ENCODE measurements at places on chromosomes 2 and 18. TPM values are rescaled to one million over a fixed set of nuclear protein-coding genes. Genes with fewer than 3 reads are reported as not detected.

The RESP18 gene
- not detected for total RNA-seq

The GPR35 gene
- 3.4 TPM for total RNA-seq

The CIAO1 gene
- total RNA-seq = 92.0 TPM

The LIPT1 gene
- 12.9 TPM for total RNA-seq

The G6PC2 gene
- total RNA-seq = 35.3 TPM

DNA sequence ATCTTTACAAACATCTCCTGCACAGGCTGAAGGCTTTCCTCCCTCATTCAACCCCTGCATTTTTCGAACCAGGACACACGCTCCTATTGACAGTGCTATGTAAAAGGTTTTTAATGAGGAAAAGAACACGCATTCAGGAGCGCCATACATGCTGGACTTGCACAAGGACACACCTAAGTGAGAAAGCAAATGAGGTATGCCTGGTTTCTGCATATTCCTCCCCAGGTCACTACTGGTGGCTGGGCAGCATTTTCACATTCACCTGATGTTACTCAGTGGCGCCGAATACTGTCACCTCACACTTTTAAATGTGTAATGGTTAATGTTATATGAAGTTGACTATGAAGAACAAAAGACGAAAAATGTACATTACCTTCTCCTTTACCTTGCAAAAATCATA lies 150.6 kb downstream of the ANTXR1 start:
- H3K4me1 ChIP-seq = no peaks in the 10 kb centered on the region
- no peak overlapping the region for H3K4me3 ChIP-seq
- no peaks in the 10 kb centered on the region for H3K36me3 ChIP-seq
- DNase-seq = no peak
- peak overlapping the region; percentile 24 for H3K27ac ChIP-seq

DNA sequence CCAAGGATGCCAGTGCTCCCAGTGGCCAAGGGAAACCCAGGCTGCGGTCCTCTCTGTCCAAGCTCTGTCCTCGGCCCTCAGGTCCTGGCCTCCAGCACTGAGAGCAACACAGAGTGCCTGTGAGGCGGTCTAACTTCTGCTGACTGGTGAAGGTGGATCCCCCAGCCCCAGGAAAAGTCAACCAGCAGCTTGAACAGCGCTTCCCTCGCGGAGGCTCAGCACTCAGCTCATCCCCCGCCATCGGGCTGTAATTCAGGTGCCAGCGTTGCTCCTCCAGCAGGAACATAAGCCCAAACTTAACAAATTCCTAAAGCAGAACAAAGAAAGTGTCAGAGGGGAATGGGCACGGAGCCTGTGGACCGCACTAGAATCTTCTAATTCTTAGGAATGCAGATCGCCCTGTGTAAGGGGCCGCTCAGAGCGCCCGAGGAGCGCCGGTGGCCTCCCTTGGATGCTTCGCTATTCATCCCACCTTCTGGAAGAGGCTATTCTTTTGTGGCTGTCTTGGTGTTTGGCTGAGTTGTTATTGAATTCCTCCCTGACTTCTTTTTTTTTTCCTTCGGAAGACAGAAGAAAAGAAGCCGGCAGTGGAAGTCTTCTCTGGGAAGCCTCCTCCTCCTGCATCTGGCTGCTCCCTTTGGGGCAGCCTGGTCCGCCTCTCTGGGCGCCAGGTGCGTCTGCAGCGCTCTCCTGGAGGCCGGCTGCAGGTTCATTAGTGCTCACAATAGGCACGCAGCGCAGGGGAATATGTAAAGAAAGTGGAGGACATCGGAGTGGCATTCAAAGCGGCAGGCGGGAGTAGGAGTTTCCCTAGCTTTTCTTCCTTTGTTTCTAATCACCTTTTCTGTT lies 905.6 kb downstream of the TSN start:
- no peak overlapping the region for H3K4me3 ChIP-seq
- DNase-seq = no peak
- H3K27me3 ChIP-seq = no peaks in the 10 kb centered on the region

GRCh38 chr2:133652398-133652797 lies 84.1 kb upstream of the NCKAP5 start:
- H3K4me1 ChIP-seq = no peaks in the 10 kb centered on the region
- DNase-seq = no peak
- no peaks in the 10 kb centered on the region for H3K36me3 ChIP-seq
- H3K27me3 ChIP-seq = no peaks in the 10 kb centered on the region
- H3K4me3 ChIP-seq = no peak overlapping the region

DNA sequence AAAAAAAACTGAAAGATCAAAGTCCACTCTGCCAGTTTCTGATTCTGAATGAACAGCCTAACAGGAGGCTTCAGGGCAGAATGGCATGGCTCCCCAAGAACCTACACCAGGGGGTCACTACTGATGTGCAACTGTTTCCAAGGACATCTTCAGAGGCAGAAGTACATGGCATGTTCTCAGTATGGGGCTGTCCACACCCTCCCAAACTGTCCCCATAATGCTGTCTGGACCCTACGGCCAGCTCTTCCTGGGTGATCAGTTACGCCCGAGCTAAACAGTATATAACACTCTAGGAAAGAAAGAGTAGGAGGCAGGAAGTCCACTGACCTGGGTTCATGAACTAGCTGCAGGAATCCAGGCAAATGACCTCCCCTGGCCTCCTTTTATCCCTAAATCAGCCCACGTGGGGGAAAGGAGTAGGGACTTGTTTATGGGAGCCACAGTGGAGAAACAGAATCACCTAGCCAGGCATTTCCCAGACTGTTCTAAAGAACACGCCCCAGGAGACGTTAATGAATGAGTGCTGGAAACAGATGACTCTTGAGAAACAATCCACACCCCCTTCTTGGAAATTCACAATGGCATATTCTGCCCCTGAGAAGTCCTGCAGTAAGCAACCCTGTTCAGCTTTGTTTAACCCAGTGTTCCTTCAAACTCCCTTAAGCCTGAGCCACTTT lies 2.5 kb downstream of the TMBIM1 start:
- H3K27ac ChIP-seq = peak overlapping the region; percentile 100
- no peaks in the 10 kb centered on the region for H3K27me3 ChIP-seq
- DNase-seq = peak; percentile 48
- no peak overlapping the region for H3K4me3 ChIP-seq
- peaks cover 91% of the 10 kb centered on the region for H3K4me1 ChIP-seq
- no peaks in the 10 kb centered on the region for H3K36me3 ChIP-seq

GRCh38 chr2:2926858-2927175 lies 450.8 kb downstream of the EIPR1 start:
- H3K4me1 ChIP-seq = no peaks in the 10 kb centered on the region
- H3K27me3 ChIP-seq = no peaks in the 10 kb centered on the region
- H3K27ac ChIP-seq = no peak overlapping the region
- DNase-seq = no peak
- no peaks in the 10 kb centered on the region for H3K36me3 ChIP-seq
- H3K4me3 ChIP-seq = no peak overlapping the region

GRCh38 chr18:13810950-13811485 lies 12.9 kb upstream of the MC5R start:
- H3K4me3 ChIP-seq = no peak overlapping the region
- peaks cover 27% of the 10 kb centered on the region for H3K4me1 ChIP-seq
- H3K36me3 ChIP-seq = no peaks in the 10 kb centered on the region
- no peaks in the 10 kb centered on the region for H3K27me3 ChIP-seq

GRCh38 chr2:119233326-119234020 lies 9.8 kb downstream of the STEAP3 start:
- no peaks in the 10 kb centered on the region for H3K27me3 ChIP-seq
- peaks cover 19% of the 10 kb centered on the region for H3K4me1 ChIP-seq
- no peak for DNase-seq
- H3K4me3 ChIP-seq = no peak overlapping the region
- no peak overlapping the region for H3K27ac ChIP-seq

DNA sequence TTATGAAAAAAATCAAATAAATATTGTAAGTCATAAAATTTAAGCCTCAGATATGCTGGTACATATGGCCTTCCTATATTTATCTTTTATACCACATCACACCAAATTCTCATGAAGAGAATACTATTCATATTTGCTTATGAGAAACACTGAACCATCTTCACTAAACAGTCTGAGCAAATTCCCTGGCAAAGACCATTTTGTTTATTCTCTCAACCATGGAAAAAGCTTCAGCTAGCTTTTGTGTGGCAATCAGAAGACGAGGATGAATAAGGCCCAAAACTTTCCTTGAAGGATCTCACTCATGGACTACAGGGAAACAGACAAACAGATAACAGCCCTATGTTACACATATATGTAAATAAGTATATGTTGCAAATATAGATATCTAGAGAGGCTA lies 252.1 kb downstream of the TMX3 start:
- DNase-seq = no peak
- no peaks in the 10 kb centered on the region for H3K27me3 ChIP-seq
- H3K4me1 ChIP-seq = no peaks in the 10 kb centered on the region
- H3K27ac ChIP-seq = no peak overlapping the region
- H3K36me3 ChIP-seq = no peaks in the 10 kb centered on the region

- H3K36me3 ChIP-seq = no peaks in the 10 kb centered on the region
- H3K27ac ChIP-seq = peak overlapping the region; percentile 67
Measured at GRCh38 chr2:222433332-222434173, 9.2 kb downstream of the SGPP2 start.

DNA sequence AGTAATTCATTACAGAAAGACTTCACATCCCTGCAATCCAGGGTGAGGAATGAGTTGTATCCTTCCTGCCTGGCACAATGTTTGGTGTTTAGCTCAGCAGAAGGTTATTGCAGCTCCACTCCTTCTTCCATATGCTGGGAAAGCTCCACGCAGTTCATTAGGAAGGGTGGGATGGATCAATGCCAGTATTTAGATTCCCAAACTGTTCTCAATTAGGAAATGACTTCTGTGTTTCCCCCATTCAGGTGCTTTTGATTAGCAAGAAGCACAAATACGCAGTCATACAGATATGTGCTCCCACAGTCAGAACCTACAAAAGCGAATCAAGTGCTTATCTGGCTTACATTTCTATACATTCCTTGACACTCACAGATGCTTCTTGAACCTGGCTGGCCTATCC lies 340.6 kb downstream of the NYAP2 start:
- H3K36me3 ChIP-seq = no peaks in the 10 kb centered on the region
- H3K27me3 ChIP-seq = no peaks in the 10 kb centered on the region
- no peak overlapping the region for H3K27ac ChIP-seq
- no peak overlapping the region for H3K4me3 ChIP-seq
- DNase-seq = no peak

DNA sequence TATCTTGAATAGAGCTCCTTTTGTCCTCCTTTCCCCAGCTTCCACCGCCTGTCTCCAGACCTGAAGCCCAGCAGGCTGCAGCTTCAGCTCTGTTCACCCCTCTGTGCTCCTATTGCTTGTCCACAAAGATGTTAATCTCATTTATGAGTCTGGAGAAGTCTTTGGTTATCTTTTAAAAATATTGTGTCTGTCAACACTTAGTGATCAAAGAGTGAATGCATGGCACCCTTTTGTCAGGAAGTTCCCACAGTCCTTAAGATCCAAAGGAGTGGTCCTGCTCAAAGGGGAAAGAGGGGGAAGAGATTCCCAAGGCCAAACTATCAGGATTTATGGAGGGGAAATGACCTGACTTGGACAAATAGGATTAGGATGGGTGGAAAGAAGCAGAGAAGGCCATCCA lies 118.9 kb downstream of the ACAA2 start:
- H3K27ac ChIP-seq = no peak overlapping the region
- H3K4me1 ChIP-seq = no peaks in the 10 kb centered on the region
- DNase-seq = no peak
- H3K36me3 ChIP-seq = no peaks in the 10 kb centered on the region
- no peak overlapping the region for H3K4me3 ChIP-seq
- H3K27me3 ChIP-seq = no peaks in the 10 kb centered on the region

GRCh38 chr18:5196253-5197031 lies 615 bp downstream of the AKAIN1 start:
- no peak overlapping the region for H3K27ac ChIP-seq
- H3K4me1 ChIP-seq = peaks cover 10% of the 10 kb centered on the region
- DNase-seq = peak; percentile 9
- no peaks in the 10 kb centered on the region for H3K27me3 ChIP-seq

GRCh38 chr2:226835420-226835795 lies 446 bp upstream of the RHBDD1 start:
- H3K4me3 ChIP-seq = peak overlapping the region; percentile 74
- peaks cover 33% of the 10 kb centered on the region for H3K4me1 ChIP-seq
- no peaks in the 10 kb centered on the region for H3K36me3 ChIP-seq
- H3K27ac ChIP-seq = peak overlapping the region; percentile 100
- DNase-seq = no peak
- H3K27me3 ChIP-seq = no peaks in the 10 kb centered on the region

GRCh38 chr2:86028766-86029381 lies 76.8 kb downstream of the POLR1A start:
- H3K36me3 ChIP-seq = peaks cover 14% of the 10 kb centered on the region
- H3K27ac ChIP-seq = no peak overlapping the region
- peak; percentile 41 for DNase-seq
- H3K4me3 ChIP-seq = no peak overlapping the region

GRCh38 chr18:12478269-12479047 lies 70.7 kb downstream of the PRELID3A start:
- no peaks in the 10 kb centered on the region for H3K27me3 ChIP-seq
- H3K27ac ChIP-seq = no peak overlapping the region
- peaks cover 5% of the 10 kb centered on the region for H3K36me3 ChIP-seq
- H3K4me3 ChIP-seq = no peak overlapping the region
- no peak for DNase-seq

DNA sequence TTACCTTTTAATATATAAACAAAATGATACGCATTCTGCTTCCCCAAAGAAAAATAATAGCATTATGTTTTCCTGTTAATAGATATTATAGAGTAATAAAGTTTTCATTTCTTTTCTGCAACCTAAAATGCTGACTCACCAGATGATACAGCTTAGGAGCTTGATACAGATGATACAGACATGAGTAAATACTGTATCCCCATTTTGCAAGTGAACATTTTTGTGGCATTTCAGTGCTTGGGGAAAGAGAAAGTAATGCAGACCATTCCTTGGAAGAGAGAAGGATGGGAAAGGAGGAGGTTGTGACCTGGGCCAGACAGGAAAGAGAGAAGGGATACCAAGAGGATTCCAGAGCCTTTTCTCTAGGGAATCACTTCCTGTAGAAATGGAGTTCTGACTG lies 97.5 kb upstream of the FSHR start:
- H3K27ac ChIP-seq = no peak overlapping the region
- DNase-seq = no peak
- no peaks in the 10 kb centered on the region for H3K4me1 ChIP-seq
- H3K4me3 ChIP-seq = no peak overlapping the region
- no peaks in the 10 kb centered on the region for H3K27me3 ChIP-seq
- no peaks in the 10 kb centered on the region for H3K36me3 ChIP-seq

DNA sequence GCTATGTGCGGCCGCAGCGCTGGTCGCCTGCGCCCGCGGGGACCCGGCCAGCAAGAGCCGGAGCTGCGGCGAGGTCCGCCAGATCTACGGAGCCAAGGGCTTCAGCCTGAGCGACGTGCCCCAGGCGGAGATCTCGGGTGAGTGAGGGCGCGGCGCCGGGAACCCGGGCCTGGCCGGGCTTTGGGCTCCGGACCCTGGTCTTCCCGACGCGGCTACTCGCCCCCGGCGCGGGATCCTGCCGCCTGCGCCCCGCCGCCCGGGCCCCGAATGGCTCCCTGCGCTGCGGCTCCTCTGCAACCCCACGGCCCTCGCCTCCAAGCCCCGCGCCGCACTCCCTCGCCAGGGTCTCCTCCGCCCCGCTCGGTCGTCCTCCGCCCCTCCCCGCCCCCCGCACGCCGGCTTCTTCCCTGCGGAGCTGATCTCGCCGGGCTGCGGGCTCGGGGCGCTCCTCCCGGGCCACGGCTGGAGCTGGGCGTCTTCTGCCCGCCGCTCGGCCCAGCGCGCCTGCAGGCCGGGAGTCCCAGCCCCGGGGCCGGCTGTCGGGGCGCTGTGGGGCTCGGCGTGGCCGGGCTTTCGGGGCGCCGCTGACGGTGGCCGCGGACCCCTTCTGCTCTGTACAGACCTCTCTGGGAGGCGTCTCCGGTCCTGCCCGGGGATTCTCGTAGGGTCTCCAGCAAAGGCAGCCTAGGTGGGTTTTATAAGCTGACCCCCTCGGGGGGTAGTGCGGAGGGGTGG lies 652 bp downstream of the GPC1 start:
- peak overlapping the region; percentile 90 for H3K27ac ChIP-seq
- no peaks in the 10 kb centered on the region for H3K27me3 ChIP-seq
- peak overlapping the region; percentile 41 for H3K4me3 ChIP-seq
- peak; percentile 45 for DNase-seq
